D721Med (cell line): ENCODE measurements at places on chromosomes 12 and 14.

GRCh38 chr14:105913221-105913620 lies 386.8 kb downstream of the TMEM121 start:
- DNase-seq = no peak

DNA sequence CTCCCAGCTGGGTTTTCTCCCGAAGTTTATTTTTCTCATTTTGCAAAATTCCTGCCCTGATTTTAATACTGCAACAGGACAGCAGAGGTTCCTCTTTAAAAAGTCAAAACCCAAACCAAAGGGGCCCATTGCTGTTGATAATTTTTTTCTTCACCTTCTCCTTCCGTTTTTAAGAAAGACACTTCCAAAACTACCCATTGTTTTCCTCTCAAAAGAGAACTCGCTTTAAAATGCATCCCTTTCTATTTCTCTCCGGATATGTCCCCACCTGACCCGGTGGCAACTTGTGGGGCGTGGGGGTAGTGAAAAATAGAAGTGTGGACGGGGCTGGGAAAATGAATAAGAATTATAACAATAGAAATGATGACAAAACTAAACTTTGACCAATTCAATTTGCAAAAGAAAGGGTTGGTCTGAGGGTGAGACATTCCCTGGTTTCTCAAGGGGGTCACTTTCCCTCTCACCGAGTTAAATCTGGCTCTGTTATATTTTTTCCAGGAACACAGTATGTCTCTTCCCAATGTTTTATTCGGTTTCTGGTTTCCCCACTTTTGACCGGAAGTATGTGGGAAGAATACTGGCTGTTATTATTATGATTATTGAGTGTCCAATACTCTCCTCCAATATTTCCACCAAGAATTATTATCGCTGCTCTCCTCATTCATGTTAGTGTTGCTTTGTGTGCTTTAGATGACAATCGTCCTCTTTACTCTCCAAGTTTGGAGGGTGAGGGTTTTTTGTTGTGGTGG lies 4.1 kb upstream of the TBX5 start:
- no peak for DNase-seq

- no peak for DNase-seq
These were observed 75.0 kb downstream of the ACADS start for GRCh38 chr12:120800665-120801064.

DNA sequence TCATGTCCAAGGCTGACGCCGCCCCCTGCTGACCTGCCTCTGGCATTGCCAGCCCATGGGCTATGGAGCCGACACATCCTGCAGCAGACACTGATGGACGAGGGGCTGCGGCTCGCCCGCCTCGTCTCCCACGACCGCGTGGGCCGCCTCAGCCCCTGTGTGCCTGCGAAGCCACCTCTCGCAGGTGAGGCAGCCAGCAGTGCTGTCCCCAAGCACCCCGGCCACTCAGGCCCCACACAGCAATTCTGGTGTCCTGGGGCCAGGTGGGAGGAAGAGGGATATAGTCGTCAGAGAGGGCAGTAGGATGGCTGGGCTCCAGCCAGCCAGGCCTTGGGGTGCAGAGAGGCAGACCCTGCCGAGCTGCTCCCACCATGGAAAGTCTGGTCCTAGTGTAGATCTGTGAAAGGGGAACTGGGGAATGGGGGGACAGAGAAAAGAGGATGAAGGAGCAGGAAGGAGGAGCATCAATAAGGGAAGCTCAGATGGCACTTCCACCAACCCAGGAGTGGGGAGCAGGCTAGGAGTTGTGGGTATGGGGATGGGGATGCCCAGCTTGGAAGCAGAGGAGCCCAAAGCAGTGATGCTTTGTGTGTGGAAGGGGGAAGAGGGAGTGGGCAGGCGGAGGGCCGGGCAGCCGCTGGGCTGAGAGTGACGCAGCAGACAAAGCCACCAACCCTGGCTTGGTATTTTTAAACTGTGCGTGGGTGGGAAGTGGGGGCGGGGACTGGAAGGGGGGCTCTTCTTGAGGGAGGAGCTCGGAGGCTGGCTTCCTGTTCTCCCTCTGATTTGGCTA lies 4.7 kb downstream of the NAB2 start:
- peak; percentile 89 for DNase-seq

DNA sequence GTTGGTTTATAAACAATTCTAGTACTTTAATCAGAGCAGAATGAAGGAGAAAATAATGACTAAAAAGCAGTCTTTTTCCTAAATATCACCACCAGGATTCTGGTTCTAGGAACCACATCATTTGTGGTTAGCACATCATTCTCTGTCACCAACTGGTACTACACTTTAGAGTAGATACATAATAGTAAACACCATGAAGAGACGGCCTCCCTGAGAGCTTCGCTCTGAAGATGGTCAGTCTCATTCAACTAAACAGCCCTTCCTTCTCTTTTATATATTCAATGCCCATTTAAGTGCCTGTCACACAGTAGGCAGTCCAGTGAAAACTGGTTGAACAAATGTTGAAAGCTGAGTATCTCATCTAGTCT lies 10.9 kb downstream of the SLC38A2 start:
- DNase-seq = no peak

GRCh38 chr12:8630131-8630530 lies 17.5 kb upstream of the AICDA start:
- DNase-seq = no peak

- DNase-seq = no peak
These were observed 159.6 kb upstream of the C14orf180 start for GRCh38 chr14:104419865-104420505.

GRCh38 chr12:4862809-4863208 lies 46.9 kb upstream of the KCNA1 start:
- no peak for DNase-seq

DNA sequence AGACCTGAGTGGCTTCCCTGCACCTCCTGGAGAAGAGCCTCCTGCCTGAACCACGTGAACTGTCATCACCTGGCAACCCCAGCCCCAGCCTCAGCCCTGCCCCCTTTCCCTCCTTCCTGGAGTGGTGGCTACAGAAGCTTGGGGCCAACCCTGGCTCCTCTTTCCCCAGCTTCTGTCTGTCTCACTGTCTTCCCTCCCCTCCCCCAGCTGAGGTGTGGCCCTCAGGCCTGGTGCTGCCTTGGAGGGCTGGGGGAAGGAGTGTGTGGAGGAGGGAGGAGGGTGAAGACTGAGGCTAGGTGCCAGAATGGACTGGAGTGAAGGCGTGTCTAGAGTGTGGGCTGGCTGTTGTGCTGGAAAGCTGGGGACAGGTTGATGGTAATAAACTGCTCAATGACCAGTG lies 9.7 kb downstream of the NFATC4 start:
- no peak for DNase-seq

- no peak for DNase-seq
These were observed 72.1 kb downstream of the PHLDA1 start for GRCh38 chr12:75959506-75959905.

DNA sequence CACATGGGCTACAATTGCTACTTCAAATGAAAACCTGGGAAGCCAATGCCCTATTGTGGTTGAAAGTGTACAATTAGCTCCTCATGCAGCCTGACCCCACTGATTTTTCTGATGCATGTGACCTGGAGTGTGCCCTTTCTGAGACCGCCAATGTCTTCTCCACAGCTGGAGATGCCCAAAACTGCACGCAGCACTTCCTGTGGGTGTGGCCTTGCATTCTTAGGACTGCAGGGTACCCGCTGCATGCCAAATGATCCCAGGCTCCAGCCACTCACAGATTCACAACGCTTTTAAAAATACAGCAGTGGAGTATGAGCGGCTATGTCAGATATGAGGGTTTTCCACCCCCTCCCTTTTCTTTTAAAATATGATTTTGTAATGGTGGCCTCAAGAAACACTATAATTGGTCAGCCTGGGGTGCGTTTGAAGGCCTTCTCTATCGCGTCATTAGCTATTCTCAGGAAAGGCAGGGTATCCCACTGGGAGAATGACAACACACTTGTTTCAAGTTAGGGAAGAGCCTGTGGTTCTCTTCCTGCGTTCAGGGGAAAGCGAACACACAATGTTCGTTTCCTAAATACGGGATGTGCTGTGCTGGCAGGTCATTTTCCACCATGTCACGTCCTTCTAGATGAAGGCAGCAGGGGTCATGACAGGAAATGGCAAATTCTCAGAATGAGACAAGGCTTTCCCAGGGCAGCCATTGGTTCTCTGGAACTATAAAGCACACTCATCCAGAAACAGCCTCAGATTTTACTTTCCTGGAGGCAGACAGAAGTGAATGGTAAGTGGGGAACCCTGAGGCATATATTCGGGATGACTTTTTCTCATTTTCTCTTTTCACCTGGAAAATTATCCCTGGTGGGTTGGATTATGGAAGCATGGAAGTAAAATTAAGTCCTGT lies at the start of gene APOLD1:
TSS of gene APOLD1 (plus strand) at position 749 of the 904 bp plus-strand sequence. CDS start at position 782, 33 bp downstream.
- no peak for DNase-seq

GRCh38 chr14:64800000-64800399 lies 79.7 kb downstream of the SPTB start:
- no peak for DNase-seq

- no peak for DNase-seq
These were observed 11.2 kb downstream of the TTC9 start for GRCh38 chr14:70652871-70653270.

DNA sequence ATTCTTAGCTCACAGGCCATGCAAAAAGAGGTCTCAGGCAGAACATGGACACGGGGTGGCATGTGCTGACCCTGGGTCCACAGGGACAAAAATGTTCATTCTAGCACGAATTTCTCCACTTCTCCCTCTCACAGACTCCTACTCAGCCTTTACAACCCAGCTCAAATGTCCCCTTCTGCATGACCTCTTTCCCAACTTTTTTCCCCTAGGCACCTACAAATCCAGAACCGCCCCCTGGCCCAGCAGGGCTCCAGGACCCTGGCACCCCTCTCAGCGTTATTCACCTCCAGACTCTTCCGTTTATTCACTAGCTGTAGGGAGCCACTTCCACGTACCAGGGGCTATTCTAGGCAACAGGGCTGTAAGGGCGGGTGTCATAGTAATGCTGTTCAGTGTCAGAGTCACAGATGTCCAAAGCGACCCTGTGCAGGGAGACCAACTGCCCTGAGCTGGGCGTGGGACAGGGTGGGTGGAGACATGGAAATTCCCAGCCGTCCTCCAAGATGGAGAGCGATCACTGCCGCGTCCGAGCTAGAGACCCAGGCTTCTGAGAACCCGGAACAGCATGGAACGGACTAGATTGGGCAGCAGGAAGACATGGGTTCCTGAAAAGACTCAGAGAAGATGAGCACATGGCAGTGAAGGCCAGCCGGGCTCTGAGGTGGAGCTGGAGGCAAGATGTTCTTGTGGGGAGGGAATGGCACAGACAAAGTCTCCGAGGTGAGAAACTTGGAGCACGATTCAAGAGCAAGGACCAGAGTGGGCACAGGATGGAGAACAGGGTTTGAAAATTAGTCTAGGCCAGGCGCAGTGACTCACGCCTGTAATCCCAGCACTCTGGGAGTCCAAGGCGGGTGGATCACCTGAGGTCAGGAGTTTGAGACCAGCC lies 274.9 kb upstream of the RTL1 start:
- no peak for DNase-seq
